Hematopoietic multipotent progenitor cell (in vitro differentiated cells): ENCODE measurements at places on chromosomes 2 and 18. TPM values are rescaled to one million over a fixed set of nuclear protein-coding genes. Genes with fewer than 3 reads are reported as not detected.

TTR gene
- total RNA-seq: under 0.01 TPM

- DNase-seq: no peak
Measured at GRCh38 chr18:12571630-12572029, 86.3 kb downstream of the SPIRE1 start.

CELF4 gene
- not detected for total RNA-seq

GRCh38 chr18:48607056-48607984, 68.5 kb downstream of the CTIF start:
- DNase-seq: no peak

EGR4 gene
- 0.54 TPM for total RNA-seq

LYPD1 gene
- not detected for total RNA-seq

DNA sequence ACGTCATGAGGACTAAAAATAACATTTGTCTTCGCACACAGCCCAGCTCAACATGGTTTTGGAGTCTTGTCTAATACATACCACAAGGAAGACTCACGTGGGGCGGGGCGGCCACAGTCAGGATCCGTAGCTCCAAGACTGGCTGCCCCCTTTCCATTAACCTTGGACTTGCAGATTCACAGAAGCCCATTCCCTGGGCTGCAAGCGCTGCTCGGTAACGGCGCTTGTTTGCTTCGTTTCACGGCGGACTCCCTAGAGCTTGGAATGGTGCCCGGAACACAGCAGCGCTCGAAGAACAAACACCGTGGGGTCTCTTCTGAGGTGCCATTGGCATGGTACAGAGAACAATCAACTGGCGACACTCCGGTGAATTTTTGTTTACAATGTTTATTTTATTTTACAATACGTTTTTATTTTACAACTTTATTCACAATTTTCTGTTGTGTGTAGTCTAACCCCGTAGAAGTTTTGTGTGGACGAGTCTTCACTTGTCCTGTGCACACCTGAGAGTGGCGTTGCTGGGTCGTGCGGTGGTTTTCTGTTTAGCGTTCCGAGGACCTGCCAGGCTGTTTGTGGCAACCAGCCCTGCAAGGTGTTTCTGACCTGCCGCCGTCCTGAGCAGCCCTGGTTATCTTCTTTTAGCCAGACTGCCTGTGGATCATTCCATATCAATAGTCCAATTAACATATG, 126.5 kb downstream of the GALR1 start:
- no peak for DNase-seq

DNA sequence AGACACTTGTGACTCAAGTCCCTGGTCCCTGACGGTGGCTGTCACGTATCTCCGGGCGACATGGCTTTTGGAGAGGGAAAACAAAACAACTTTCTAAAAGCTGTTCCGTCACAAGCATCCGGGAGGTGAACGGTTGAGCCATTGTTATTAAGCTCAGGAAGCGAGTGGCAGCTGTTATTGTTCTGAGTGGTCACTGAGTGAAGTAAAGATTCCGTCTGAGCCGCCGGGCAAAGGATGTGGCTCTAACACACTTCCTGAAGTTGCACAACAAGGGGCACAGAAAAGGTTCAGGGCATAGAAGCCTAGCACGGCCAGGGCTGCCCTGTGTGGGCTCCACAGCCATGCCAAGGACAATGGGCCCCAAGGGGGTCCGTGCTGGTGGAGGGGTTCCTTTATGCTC, 24.3 kb downstream of the INPP5D start:
- no peak for DNase-seq

DNA sequence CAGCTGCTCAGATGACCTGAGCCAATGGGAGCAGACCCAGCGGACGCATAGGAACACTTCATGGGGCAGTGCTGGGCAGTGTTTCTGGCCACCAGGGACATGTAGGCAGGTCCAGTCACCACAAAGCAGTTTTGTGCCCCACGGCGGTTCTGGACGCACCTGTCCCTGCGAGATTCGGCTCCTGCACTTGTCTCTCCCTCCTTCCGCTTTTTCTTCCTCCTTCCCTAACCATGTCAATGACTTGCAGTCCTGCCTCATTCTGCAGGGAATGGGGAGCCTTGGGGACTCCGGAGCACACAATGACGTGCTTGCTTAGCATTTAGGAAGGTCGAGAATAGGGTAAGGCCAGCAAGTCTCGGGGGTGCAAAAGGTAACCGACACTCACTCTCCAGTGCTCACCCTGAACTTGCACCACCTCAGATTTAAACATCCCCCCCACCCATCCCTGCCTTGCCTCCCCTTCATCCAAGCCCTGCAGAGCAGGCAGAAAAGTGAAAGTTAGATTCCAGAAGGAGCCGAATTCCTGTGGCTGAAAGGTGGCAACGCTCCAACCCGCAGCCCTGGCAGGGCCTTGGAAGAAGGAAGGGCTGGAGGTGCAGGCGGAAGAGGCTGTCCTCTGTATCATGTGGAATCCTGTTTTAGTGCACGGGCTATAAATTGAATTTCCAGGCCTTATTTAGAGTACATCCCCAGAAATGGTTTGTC, 40.5 kb upstream of the ATG16L1 start:
- no peak for DNase-seq

CIAO1 gene
- total RNA-seq: 156 TPM

NGEF gene
- total RNA-seq: not detected

DNA sequence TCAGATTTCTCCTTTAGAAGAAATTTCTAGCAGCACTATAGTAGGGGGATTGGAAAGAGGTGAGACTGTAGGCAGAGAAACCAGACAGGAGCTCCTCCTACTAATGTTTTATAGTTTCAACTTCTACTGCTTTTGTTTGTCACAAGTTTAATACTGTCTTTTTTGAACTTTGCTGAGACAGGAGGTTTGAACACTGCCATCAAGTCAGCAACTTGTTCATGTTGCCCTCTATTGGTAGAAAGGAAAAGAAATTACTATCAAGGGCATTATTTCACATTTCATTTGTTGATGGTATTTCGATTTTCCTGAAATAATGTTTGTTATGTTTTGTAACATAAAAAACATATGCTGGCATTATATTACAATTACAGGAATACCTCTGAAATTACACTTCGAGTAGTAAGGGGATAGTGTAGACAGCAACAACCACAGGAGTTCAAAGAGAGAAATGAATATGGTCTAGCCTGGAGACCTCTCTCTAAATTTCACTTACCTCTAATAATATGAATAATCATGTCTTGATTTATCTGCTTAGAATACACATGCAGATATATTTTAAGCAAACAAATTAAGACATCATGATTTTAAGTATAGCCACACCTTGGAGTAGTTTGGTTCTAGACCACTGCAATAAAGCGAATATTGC, 12.4 kb upstream of the CCDC88A start:
- DNase-seq: no peak

- no peak for DNase-seq
Measured at GRCh38 chr2:218129458-218130135, 3.8 kb downstream of the CXCR2 start.

TXNDC2 gene
- not detected for total RNA-seq

GYPC gene
- 468 TPM for total RNA-seq

GRCh38 chr2:146893500-146894041, 951.3 kb upstream of the ACVR2A start:
- DNase-seq: no peak

CTAGE1 gene
- not detected for total RNA-seq

MTERF4 gene
- 32.0 TPM for total RNA-seq

- no peak for DNase-seq
Measured at GRCh38 chr2:240226672-240227537, 86.4 kb upstream of the OTOS start.

PXDN gene
- total RNA-seq: 6.2 TPM

ASB18 gene
- under 0.01 TPM for total RNA-seq

UBE2F gene
- total RNA-seq: 28.5 TPM

GRCh38 chr2:223117533-223117932, 65.5 kb downstream of the KCNE4 start:
- DNase-seq: no peak

MATN3 gene
- not detected for total RNA-seq

DNA sequence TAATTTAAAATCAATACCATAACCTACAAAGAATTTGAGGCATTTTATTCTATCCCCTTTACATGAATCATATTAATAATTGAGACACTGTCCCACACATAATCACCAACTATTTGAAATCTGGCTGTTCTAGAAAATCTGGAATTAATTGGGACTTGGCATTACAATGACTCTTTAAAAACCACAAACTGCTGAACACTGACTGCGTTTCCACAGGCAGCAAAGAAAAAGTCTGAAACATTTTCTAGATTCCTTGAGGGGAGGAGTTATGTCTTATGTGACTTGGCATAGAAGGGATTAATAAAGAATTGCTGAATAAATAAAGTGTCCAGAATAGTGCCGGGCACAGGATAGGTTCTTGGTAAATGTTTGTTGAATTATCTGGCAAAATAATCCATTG, 61.4 kb downstream of the GPR39 start:
- DNase-seq: no peak

DNA sequence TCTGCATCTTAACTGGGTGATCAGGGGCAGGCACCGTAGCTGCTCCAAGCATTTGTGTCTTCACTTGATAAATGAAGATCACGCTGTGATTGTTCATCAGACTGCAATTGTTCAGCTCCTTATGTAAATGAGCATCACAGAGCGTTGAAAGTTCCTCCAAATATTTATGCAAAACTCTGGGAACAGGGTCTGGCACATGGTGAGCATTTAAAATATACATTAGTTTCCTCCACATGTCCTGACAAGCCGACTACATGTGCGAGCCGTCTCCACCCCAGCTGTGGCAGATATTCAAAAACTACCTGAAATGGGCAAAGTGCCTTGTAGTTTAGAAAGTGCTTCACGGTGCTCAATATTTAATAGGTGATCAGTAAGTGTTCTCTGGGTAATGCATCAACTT, 175.1 kb upstream of the ID2 start:
- DNase-seq: no peak

DNA sequence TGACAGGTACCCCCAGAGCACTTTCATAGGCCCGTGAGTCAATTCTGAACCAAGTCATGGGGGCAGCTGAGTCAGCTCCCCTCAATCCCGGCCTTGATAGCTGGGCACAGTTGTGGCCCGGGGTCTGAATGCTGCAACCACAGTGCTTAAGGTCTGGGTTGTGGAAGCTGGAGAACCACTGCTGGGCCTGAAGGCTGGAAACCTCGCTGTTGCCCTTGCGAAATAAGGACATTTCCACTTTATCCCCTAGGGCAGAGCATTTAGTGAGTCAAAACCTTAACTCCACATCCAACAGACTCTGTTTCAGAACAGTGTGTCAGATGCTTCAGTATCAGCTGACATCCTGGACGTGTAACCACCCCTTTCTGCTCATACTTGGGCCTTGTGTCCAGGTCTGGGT, 58.6 kb downstream of the SP110 start:
- DNase-seq: no peak

DNA sequence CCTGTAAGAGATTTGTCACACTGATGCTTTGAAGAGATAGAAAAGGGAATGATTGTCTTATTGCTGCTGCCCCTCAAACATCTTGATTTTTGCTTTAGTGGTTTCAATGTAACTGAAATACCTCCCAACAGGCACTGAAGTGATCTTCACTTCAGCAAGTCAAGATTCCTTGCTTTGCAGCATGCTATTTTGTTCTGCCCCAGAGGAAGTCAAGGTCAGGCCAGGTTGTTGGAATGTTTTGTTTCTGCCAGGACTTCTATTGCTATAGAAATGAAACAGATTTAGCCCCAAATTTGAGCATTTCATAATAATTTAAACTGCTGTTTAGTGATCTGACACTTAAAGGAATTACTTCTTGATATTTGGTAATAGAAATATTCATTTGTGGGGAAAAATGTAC, 277.6 kb downstream of the ZNF804A start:
- no peak for DNase-seq

GRCh38 chr2:236033462-236033861, 134.7 kb downstream of the GBX2 start:
- DNase-seq: no peak

GRCh38 chr2:84613082-84613481, 96.8 kb downstream of the DNAH6 start:
- no peak for DNase-seq

GRCh38 chr2:143344780-143345179, 215.6 kb downstream of the ARHGAP15 start:
- DNase-seq: no peak

GRCh38 chr2:129252781-129253460, 726.5 kb upstream of the RAB6C start:
- no peak for DNase-seq

TRIB2 gene
- 42.3 TPM for total RNA-seq

CCBE1 gene
- total RNA-seq: under 0.01 TPM

SNORC gene
- total RNA-seq: 0.54 TPM
